T-cell (primary cell): ENCODE measurements at places on chromosomes 3 and 15.

- H3K4me1 ChIP-seq, result no peaks in the 10 kb centered on the region
- no peaks in the 10 kb centered on the region for H3K36me3 ChIP-seq
- H3K27me3 ChIP-seq, result no peaks in the 10 kb centered on the region
- no peak overlapping the region for H3K4me3 ChIP-seq
These were observed 372.1 kb downstream of the NR2F2 start for GRCh38 chr15:96702589-96702988.

DNA sequence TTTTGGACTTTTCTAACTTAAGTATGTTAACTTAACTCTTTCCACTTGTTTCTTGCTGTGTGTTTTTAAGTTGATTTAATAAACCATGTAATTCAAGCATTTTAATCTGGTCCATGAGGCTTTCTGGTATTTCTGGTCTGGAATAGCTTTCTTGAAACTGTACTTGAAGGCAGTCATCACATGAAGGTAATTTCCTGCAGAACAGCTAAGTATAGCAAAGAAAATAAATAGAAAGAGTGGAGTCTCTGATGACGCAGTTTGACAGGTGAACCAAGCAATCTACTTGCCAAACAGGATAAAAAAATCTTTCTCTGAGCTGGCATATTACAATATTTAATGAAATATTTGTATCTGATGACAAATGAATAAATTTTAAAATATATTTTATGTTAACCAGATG lies 74.9 kb downstream of the BTLA start:
- no peak overlapping the region for H3K27ac ChIP-seq
- H3K4me1 ChIP-seq, result no peaks in the 10 kb centered on the region
- no peaks in the 10 kb centered on the region for H3K27me3 ChIP-seq
- H3K36me3 ChIP-seq, result no peaks in the 10 kb centered on the region

DNA sequence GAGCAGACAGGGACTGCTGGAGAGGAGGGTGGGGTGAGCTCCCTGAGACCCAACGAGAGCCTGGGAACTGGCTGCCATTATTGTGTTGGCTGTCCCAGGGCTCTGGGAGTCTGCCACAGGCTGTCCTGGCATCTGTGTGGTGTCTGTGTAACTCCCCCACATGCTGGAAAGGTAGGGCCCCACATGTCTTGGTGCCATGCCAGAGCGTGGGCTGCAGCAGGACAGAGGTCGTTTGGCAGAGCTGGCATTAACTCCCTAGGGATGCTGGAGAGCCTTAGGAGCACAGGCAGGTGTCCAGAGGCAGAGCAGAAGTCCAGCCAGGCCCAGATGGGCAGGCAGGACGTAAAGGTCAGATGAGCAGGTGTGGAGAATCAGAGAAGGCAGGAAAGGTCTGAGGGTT lies 9.7 kb downstream of the TIMP4 start:
- no peaks in the 10 kb centered on the region for H3K36me3 ChIP-seq
- H3K27ac ChIP-seq, result no peak overlapping the region
- H3K4me3 ChIP-seq, result no peak overlapping the region
- DNase-seq, result no peak
- H3K27me3 ChIP-seq, result no peaks in the 10 kb centered on the region

- no peak overlapping the region for H3K27ac ChIP-seq
- peaks cover 37% of the 10 kb centered on the region for H3K4me1 ChIP-seq
- no peak overlapping the region for H3K4me3 ChIP-seq
- peaks cover 47% of the 10 kb centered on the region for H3K27me3 ChIP-seq
- DNase-seq, result no peak
These were observed 2.9 kb downstream of the TPM1 start for GRCh38 chr15:63045465-63045840.

DNA sequence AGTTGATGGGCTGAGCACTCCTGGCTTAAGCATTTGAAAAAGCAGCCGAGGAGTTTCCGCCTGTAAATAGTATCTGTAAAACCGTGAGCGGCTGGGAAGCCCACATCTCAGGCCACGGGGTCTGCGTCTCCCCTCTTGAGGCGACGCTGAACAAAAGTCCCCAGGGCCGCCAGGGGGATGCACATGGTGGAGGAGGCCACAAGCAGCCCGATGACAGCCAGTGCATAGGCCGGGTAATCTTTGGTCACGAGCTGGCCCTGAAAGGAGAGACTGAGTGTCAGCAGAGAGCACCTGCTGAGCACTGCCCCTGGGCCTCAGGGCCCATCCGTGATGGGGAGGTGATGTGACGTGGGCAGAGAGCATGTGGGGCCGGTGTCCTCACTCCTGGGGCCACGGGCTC lies 37.5 kb downstream of the SLC6A20 start:
- no peaks in the 10 kb centered on the region for H3K27me3 ChIP-seq
- H3K36me3 ChIP-seq, result no peaks in the 10 kb centered on the region
- DNase-seq, result no peak
- no peak overlapping the region for H3K4me3 ChIP-seq
- H3K27ac ChIP-seq, result no peak overlapping the region

GRCh38 chr3:177824190-177824786 lies 627.0 kb upstream of the TBL1XR1 start:
- H3K27me3 ChIP-seq, result no peaks in the 10 kb centered on the region
- DNase-seq, result no peak
- no peak overlapping the region for H3K27ac ChIP-seq
- H3K36me3 ChIP-seq, result no peaks in the 10 kb centered on the region
- H3K4me1 ChIP-seq, result no peaks in the 10 kb centered on the region

GRCh38 chr3:57803647-57804081 lies 47.6 kb downstream of the SLMAP start:
- peak overlapping the region; percentile 66 for H3K27ac ChIP-seq
- peaks cover 9% of the 10 kb centered on the region for H3K4me1 ChIP-seq
- no peaks in the 10 kb centered on the region for H3K27me3 ChIP-seq

GRCh38 chr3:156368189-156368588 lies 186.7 kb downstream of the SSR3 start:
- no peaks in the 10 kb centered on the region for H3K4me1 ChIP-seq
- H3K4me3 ChIP-seq, result no peak overlapping the region
- no peaks in the 10 kb centered on the region for H3K27me3 ChIP-seq
- no peak for DNase-seq
- no peak overlapping the region for H3K27ac ChIP-seq

DNA sequence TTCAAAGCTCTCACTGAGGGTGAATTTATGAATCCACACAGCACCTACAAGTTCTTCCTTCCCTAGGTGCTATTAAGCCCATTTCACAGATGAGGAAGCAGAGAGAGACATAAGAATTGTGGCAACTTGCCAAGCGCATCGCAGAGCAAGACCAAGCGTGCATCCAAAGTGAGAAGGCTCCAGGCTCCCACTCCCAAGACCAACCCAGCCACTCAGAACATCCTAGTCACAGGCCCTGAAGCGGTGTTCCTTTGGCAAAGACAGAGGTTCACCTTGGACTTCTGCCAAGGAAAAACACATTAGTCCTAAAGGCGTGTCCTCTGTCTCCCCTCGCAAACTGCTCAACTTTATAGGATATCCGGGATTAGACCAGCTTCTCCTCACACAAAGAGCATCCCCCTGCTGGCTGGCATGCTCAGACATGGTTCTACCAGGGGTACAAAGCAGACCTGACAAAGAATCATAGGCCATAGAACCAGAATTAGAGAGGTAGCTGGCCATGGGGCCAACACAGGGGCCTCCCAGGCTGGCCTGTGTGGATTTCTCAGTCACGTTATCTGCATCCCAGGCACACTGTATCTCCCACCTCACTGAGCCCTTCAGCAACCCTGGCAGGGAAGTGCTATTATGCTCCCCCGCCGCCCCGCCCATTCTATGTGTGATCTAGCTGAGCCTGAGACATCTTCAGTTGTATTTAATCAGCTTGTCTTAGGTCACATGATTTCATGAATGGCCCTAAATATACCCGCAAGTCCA lies 160.2 kb downstream of the FOXP1 start:
- H3K27ac ChIP-seq, result peak overlapping the region; percentile 78
- no peak overlapping the region for H3K4me3 ChIP-seq

DNA sequence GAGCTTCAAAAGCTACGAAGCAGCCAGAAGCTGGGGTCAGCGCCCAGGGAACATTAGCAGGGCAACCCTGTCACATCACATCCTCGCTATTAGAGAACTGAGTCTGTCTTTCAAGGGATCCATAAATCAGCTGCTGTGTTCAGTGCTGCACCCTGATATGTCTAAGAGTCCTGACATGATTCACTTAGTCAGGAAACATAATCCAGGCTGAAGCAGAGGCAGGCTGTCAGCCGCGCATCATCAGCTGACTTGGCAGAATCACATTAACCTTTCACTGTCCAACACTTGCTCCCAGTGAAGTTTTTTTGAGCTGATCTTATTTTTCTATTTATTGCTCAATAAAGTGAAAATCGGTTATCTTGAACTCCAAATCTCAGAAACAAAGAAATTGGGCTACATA lies 23.5 kb downstream of the MYH15 start:
- no peaks in the 10 kb centered on the region for H3K27me3 ChIP-seq
- H3K36me3 ChIP-seq, result no peaks in the 10 kb centered on the region
- no peak for DNase-seq

- no peaks in the 10 kb centered on the region for H3K36me3 ChIP-seq
- DNase-seq, result no peak
- H3K27ac ChIP-seq, result no peak overlapping the region
These were observed 62.9 kb downstream of the KLF15 start for GRCh38 chr3:126294211-126294808.

- no peaks in the 10 kb centered on the region for H3K27me3 ChIP-seq
- no peak overlapping the region for H3K4me3 ChIP-seq
- no peaks in the 10 kb centered on the region for H3K4me1 ChIP-seq
- H3K27ac ChIP-seq, result no peak overlapping the region
These were observed 96.5 kb downstream of the LIPC start for GRCh38 chr15:58528188-58528870.

DNA sequence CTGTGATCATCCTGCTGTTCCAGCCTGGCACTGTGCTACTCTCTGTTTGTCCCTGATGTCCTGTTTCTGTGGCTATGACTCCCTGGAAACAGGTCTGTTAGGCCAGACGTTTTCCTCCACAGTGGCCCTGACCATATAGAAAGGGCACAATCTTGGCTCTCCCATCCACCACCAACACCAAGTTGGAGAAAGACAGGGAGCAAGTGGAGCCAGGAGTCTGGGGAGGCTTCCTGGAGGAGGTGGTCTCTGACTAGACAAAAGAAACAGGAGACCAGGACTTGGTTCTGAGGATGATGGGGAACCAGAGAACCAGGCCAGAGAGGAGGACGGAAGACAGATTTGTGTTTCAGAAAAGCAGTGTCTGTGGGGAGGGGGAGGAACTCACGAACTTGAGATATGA lies 49.2 kb upstream of the SMAD6 start:
- DNase-seq, result no peak
- peaks cover 35% of the 10 kb centered on the region for H3K27me3 ChIP-seq
- H3K27ac ChIP-seq, result no peak overlapping the region
- H3K4me3 ChIP-seq, result no peak overlapping the region
- H3K4me1 ChIP-seq, result no peaks in the 10 kb centered on the region
- H3K36me3 ChIP-seq, result no peaks in the 10 kb centered on the region

DNA sequence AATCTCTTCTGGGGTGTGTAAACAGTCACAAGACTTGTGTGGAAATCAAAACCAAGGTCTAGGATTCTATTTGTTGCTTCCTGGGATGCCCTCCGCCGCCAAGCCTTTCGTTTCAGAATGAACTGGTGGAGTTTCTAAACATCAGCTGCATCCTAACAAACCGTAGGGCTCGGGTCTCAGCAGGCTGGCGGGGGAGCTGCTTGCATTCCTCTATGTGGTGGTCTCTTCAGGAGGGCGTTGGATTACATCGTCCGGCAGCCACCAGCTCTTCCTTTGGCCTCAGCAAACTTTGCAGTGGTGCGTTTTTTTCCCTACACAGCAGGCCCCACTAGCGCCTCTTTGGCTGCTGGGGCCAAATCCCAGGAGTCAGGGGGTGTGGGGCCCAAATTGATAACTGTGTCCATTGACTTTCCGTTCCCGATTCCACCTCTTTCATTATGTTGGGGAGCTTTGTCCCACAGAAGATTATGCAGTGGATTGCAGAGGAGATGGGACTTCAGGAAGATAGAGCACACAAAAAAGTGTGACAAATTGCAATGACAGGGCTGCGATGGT lies 390.0 kb upstream of the NR2F2 start:
- H3K4me1 ChIP-seq, result no peaks in the 10 kb centered on the region
- no peak overlapping the region for H3K4me3 ChIP-seq
- DNase-seq, result no peak

- DNase-seq, result no peak
- no peaks in the 10 kb centered on the region for H3K27me3 ChIP-seq
- peaks cover 18% of the 10 kb centered on the region for H3K4me1 ChIP-seq
- no peak overlapping the region for H3K27ac ChIP-seq
- no peaks in the 10 kb centered on the region for H3K36me3 ChIP-seq
- no peak overlapping the region for H3K4me3 ChIP-seq
These were observed 80.5 kb downstream of the SNRK start for GRCh38 chr3:43366885-43367284.

DNA sequence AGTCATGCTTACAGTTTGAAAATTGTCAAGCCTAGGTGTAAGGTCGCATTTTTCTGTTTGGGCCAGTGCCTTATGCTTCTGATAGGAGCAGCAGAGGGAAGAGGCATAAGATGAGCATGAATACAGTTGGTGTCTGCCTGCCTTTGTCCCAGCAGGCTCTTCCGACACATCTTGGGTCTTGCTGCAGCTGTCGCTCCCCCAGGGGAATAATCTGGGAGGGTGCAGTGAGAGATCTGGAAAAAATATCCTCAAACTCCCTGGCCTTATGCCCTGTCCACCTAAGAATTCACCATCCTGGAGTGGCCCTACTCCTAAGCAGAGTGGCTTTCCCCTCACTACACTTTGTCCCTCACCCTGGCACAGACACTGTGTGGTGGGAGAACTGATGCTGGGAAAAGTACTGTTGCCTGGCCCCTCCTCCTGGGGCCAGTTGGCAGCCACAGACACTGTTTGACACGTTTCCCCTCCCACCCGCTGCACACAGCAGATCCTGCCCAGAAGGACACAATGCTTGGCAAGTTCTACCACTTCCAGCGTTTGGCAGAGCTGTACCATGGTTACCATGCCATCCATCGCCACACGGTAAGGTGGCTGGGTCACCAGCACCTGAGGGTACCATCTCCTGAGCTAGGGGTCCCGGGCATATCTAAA lies 21.1 kb upstream of the RHO start:
- no peaks in the 10 kb centered on the region for H3K27me3 ChIP-seq
- DNase-seq, result no peak
- no peaks in the 10 kb centered on the region for H3K36me3 ChIP-seq

DNA sequence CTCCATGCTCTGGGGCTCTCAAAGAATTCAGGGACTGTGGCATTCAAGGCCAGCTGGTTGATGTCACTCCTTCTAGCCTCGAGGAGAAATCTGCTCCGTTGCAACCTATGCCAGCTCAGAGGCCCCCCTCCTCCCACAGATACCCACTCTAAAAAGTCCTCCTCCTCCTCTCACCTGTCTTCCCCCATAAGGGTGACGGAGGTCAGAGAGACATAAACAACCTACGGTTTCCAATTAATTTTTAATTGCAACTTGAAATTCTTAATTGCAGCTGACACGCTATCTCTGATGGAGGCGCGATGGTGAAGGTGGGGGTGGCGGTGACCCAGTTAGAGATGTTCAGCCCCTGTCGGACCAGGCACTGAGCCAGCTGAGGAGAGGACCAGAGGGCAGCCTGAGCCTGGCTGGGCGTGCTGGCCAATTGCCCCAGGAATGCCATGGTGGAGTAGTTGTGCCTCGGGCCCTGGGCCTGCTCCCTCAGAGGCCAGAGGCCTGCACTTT lies 43.2 kb upstream of the INSYN1 start:
- H3K36me3 ChIP-seq, result no peaks in the 10 kb centered on the region
- no peak overlapping the region for H3K27ac ChIP-seq
- no peak overlapping the region for H3K4me3 ChIP-seq
- DNase-seq, result no peak
- no peaks in the 10 kb centered on the region for H3K4me1 ChIP-seq
